GM20000 (cell line): ENCODE measurements at places on chromosomes 13 and 19.

GRCh38 chr13:99418103-99418842, 83.0 kb upstream of the TM9SF2 start:
- DNase-seq: no peak

GRCh38 chr13:47932950-47933923, 67.8 kb downstream of the SUCLA2 start:
- DNase-seq: no peak

DNA sequence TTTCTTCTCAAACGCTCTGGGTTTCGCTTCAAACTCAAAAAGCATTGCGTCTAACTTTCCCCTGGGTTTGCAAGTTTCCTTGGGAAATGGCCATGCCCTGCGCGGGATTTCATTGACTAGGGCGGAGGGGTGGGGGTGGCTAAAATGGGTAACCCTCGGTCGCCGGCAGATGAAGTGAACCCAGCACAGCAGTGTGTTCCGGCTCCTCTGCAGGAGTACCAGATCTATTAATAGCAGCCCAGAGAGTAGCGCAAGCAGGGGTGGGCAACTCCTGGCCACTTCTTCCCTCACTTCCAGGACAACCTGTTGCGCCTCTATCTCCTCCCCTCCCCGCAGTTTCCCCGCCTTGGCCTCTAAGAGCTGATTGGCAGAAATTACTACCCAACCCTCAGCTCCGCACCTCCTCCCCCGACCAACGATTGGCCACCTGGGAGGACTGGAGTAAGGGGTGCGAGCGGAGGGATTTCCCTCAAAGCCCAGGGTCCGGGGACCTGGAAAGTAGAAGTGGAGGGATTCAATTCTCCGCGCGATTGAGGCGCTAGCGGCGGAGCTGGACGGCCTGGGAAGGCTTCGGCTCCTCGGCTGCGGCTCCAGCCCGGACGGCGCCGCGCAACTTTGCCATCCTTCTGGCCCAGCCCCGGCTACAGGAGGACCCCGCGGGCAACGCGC, at the start of gene FREM2:
TSS of gene FREM2 (plus strand) at position 501 of the 669 bp plus-strand sequence. CDS start 268 bp downstream, outside the sequence.
- DNase-seq: no peak

- peak; percentile 77 for DNase-seq
These were observed 27.9 kb downstream of the PLEKHJ1 start for GRCh38 chr19:2207991-2208860.

DNA sequence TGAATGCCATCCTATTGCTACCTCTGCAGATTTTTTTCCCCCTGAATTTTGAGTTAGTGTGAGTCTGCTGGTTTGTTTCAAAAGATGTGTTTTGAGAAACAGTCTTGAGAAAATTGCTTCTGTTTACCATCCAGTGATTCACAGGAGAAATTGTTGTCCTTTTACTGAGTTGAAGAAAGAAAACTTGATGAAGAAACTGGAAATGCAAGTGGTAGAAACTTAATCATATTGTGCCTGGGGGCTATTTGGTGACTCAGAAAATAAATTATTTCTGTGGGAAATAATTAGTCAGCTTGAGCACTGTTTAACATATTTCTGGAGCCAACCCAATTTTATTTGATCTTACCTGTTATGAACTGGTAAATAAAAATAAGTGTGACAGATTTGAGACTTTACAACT, 35.4 kb downstream of the PAN3 start:
- DNase-seq: no peak

- no peak for DNase-seq
These were observed 539 bp downstream of the ZNF554 start for GRCh38 chr19:2820112-2820702.

- DNase-seq: no peak
These were observed 364.4 kb downstream of the DCT start for GRCh38 chr13:94115054-94115453.

- no peak for DNase-seq
These were observed 301.0 kb downstream of the NDFIP2 start for GRCh38 chr13:79781829-79782540.
